Adipocyte (in vitro differentiated cells): ENCODE measurements at places on chromosomes 5 and 9.

- no peak for DNase-seq
Measured at GRCh38 chr5:58143727-58144126, 316.2 kb downstream of the PLK2 start.

GRCh38 chr9:107422189-107423185 lies 67.1 kb downstream of the KLF4 start:
- peak; percentile 85 for DNase-seq

GRCh38 chr5:160957312-160957861 lies 105.4 kb upstream of the ATP10B start:
- DNase-seq = no peak

GRCh38 chr9:38088006-38088925 lies 19.2 kb upstream of the SHB start:
- DNase-seq = peak; percentile 68

GRCh38 chr5:179288101-179288808 lies 57.0 kb downstream of the ADAMTS2 start:
- no peak for DNase-seq

DNA sequence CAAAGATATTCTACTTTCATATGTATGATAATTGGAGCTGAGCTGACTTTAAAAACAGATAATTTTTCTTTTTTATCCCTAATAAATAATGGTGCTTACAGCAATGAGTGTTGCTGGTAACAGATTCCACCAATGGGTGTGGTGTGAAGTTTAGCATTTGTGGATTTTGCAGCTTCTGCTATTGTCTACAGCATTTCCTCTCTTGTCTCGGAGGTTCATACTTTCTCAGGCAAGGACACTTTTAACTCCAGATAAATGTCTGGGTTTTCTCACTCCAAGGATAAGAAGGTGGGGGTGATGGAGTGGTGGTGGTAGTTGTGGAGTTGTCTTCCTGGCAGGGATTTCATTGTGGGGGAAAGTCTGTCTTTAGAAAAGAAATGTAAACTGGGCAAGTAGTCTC lies 120.0 kb upstream of the CDKN2B start:
- no peak for DNase-seq

- DNase-seq = no peak
Measured at GRCh38 chr5:147057051-147057450, 177.8 kb upstream of the STK32A start.

GRCh38 chr9:131411719-131412681 lies 18.1 kb downstream of the PRRC2B start:
- DNase-seq = peak; percentile 33

DNA sequence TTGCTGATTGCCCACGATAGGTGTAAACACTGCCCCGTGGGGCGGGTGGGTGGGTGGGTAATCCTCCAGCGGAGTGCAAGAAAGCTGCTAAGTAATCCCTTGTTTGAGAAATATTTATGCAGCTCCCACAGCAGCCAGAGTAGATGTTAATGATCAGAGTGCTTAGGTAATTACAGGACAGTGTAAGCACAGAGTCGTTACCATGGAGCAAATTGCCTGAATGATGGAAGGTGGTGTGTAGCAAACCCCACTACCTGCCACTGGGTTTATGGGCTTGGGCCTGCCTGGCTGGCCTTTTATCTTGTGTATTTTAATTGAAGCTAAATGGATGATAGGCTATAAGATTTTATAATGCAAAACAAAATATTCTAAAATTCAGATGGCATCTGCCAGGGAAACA lies 110.0 kb downstream of the COL5A1 start:
- no peak for DNase-seq

GRCh38 chr5:177344891-177345290 lies 6.6 kb downstream of the LMAN2 start:
- DNase-seq = no peak

- no peak for DNase-seq
Measured at GRCh38 chr5:89208811-89209210, 325.8 kb upstream of the MEF2C start.

- no peak for DNase-seq
Measured at GRCh38 chr9:24652181-24652580, 106.5 kb upstream of the IZUMO3 start.

- DNase-seq = no peak
Measured at GRCh38 chr5:77280036-77280435, 69.6 kb downstream of the PDE8B start.

GRCh38 chr9:111040494-111040893 lies 2.2 kb upstream of the LPAR1 start:
- no peak for DNase-seq

DNA sequence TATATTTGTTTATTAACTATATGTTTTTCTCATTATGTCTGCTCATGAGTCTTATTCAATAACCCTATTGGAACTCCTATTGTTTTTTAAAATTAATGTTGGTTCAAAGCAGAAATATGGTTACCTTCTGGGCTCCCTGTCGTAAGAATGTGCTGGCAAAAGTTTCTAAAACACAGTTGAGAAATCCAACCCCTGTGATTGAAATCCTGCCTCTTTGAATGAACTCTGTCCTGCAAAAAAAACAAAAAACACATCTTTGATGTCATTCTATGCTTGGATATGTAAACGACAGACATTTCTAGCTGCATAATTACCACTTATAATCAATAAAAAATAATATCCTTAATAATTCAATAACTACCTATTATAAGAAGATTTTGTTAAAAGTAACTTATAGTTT lies 38.8 kb downstream of the PRELID2 start:
- no peak for DNase-seq

DNA sequence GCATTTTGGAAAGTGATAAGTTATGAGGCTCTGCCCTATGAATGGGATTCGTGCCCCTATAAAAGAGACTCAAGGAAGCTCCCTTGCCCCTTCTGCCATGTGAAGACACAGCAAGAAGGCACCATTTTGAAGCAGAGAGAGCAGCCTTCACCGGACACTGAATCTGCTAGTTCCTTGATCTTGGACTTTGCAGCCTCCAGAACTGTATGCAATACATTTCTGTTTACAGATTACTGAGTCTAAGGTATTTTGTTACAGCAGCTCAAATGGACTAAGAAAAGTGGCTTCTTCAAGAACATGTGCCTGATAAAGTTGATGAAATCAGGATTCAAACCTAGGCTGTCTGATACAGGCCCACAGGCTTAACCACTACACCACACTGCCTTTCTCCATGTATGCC lies 131.6 kb upstream of the MAP3K1 start:
- no peak for DNase-seq

DNA sequence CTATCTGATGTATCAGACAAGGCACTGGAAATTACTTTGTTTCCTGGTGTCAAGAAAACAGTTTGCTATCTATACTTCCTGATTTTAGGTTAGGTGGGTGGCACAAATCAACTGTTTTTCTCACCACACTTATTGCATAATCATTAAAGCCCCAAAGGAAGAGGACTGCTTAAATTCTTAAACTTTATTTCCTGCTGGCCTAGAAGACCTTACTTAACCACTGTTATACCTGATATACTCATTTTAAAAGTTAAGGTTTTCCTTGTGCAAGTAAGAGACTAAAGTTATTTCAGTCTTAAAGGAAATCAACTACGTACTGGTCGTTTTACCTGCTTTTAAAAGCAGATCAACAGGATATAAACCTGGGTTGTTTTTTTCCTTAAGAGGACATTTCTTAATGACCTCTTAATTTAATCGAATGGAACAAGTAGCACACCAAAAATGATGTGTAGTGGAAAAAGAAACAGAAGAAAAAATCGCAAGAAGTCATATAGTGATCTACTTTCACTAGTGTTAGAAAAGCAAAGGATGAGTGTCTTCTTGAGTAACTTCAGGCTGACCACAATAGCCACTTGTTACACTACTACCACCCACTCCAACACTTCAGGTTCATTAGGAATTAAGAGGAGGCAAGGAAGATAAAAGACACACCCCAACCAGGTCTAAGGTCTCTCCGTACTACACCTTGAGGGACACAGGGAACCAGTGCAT lies 974 bp downstream of the CLINT1 start:
- DNase-seq = peak; percentile 45

DNA sequence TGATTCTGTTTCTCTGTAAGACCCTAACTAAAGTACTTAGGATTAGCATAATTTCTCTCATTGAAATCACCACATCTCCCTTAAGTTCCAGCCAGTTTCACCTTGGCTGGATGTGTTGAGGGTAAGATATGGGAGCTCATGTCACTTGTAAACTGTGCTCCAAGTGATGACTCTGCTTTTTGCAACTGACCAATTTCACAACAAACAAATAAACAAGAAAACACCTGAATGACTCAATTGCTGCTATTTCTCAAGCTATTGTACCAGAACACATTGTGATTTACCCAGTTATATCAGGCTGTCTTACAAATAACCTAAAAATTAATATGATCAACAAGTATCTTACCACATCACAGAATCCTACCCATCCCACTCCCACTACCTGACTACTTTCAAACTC lies 379.1 kb upstream of the KIF2A start:
- DNase-seq = no peak

GRCh38 chr5:8458038-8458383 lies 589.1 kb downstream of the MTRR start:
- no peak for DNase-seq

- DNase-seq = no peak
Measured at GRCh38 chr5:23655674-23656073, 148.3 kb downstream of the PRDM9 start.

GRCh38 chr5:154676508-154676907 lies 78.7 kb upstream of the LARP1 start:
- no peak for DNase-seq

DNA sequence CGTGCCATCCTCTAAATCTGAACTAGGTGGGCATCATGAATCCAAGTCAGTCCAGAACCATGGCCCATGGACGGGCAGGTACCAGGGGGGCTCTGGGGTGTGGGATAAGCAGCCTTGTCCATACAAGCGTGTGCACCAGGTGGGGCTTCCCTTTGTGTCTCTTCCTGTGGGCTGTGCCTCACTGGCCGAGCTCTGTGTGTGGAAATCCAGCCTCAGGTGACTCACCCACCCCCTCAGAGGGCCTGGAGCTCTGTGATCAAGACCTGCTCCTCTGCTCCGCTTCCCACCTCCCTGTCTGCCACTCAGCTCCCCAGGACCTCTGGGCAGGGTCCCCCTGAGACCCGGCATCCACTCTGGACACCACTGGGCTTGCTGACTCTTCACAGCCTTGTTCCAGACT lies 33.0 kb downstream of the GADD45G start:
- DNase-seq = no peak

GRCh38 chr5:125394661-125395280 lies 648.3 kb upstream of the ZNF608 start:
- no peak for DNase-seq

- DNase-seq = no peak
Measured at GRCh38 chr5:150122536-150123481, 32.8 kb downstream of the PDGFRB start.

- DNase-seq = no peak
Measured at GRCh38 chr5:39395521-39395920, 29.3 kb downstream of the DAB2 start.

DNA sequence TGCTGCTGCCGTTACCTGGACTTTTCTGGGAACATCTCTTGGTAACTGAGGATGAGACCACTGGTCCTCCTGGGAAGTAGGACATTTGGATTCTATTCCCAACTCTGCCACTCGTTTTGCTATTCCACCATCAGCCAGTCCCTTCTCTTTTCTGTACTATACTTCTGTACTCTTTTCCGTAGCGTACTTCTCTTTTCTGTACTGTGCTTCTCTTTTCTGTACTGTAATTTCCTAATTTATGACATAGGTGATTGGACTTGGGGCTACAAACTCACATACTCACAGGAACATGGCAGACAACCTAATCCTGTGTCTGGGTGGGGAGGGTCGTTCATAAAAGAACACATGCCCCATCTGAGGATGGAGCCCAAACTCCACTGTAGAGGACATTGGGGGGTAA lies 335.3 kb upstream of the PANK3 start:
- DNase-seq = no peak

GRCh38 chr9:128689293-128689774 lies 312 bp downstream of the SET start:
- DNase-seq = no peak

DNA sequence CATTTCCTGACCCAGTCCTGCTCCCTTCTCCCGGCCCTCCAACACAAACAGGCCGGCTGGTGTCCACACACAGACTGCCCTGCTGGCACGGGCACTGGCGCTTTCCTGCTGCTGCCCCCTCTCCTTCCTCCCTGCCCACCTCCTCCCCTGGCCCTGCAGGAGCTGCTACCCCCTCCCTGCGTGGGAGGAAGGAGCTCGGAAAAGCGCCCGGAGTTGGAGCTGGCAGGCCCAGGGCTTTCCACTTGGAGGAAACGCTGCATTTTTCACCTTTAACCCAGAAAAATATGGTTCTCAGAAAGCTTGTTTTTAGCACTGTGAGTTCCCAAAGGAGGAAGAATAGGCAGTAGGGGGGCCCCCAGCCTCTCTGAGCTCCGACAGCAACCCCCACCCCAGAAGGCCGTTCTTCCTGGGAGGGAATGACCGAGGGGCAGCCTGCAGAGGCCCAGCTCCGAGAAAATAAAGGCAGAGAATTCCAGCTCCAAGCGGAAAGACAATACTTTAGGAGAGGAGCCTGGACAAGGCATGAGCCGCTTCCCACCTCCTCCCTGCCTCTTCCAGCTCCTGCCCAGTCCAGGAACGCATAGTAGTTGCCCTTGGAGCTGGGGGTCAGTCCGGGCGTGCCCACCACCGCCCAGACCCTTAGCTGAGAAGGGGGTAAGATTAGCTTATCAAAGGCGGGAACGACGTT lies 88.9 kb downstream of the LIFR start:
- DNase-seq = peak; percentile 50

DNA sequence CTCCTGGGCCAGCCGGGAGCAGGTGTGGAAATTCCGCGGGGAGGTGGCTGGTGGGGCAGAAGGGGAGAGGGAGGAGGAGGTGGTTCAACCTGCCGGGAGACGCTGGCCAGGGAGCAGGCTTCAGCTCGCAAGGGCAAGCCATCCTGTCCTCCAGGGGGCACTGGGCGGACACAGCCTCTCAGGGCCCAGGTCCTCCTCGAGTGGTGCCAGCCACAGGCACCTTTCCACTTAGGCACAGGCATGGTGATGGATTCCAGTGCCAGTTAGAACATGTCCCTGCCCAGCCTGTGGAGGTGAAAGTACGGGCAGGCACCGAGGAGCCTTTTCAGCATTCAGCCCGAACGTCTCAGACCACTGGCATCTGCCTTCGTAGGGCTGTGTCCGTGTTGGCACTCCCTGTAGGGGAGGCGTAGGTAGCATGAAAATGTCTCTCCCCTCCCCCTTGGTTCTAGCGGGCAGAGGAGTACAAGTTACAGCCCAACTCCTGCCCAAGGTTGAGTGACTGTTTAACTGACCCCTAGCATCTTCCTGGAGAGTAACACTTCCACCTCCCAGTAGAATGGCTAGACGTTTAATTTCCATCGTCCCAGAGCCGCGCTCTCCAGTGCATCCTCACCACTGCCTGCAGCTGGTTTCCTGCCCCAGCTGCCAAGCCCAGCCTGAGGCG lies 48.9 kb downstream of the DAB2IP start:
- DNase-seq = peak; percentile 64

GRCh38 chr5:107303171-107303968 lies 367.4 kb downstream of the EFNA5 start:
- DNase-seq = no peak
